ENCODE measurements at places on chromosomes 4 and X. TPM values are rescaled to one million over a fixed set of nuclear protein-coding genes. Genes with fewer than 3 reads are reported as not detected.
A peak's percentile ranks its signal among the peaks of the same experiment; 100 is the strongest.

GRCh38 chr4:163816494-163816893 lies 322.0 kb downstream of the TMA16 start:
- no peak overlapping the region for H3K27ac ChIP-seq
- H3K36me3 ChIP-seq: no peaks in the 10 kb centered on the region
- H3K27me3 ChIP-seq: no peaks in the 10 kb centered on the region
- no peak overlapping the region for H3K4me3 ChIP-seq
- no peak for DNase-seq

DNA sequence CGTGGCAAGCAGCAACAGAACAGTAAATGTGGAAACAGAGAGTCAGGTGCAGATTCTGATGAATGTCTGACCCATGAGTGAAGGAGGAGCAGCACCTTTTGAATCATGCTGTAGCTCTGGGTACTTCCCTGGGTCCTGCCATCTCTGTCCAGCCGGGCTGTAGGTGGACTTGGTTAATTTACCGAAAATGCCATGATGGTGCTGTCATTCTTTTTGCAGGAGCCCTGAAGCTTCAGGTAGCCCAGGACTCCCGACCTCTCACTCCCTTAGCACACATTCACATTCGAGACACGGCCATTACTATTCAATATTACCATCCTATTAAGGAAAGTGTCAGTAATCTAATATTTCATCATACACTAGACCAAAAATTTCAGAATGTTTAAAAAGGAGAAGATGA lies 320.9 kb downstream of the STK32B start:
- no peaks in the 10 kb centered on the region for H3K4me1 ChIP-seq
- no peak overlapping the region for H3K4me3 ChIP-seq
- no peak overlapping the region for H3K27ac ChIP-seq
- no peaks in the 10 kb centered on the region for H3K27me3 ChIP-seq

CT45A5 gene
- total RNA-seq: not detected

DNA sequence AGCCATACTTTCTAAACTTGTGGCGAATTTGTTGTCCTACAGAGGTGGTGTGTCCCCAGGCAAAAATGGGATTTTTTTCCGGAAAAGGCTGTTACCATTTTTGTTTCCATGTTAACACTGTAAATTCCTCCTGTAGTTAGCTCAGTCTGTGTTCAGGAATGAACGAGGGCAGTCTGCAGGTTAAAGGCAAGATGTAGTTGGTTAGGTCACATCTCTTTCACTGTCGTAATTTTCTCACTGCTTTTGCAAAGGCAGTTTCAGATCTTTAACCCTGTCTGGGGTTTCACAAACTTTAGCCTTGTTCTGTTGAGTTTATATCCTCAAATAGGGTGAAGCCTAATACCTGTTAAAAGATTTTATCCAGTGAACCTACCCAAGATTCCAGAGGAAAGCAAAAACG lies 50.5 kb upstream of the PUDP start:
- no peak overlapping the region for H3K27ac ChIP-seq
- H3K36me3 ChIP-seq: no peaks in the 10 kb centered on the region
- no peaks in the 10 kb centered on the region for H3K4me1 ChIP-seq
- H3K27me3 ChIP-seq: no peaks in the 10 kb centered on the region

- no peak for DNase-seq
- H3K27me3 ChIP-seq: no peaks in the 10 kb centered on the region
- H3K27ac ChIP-seq: no peak overlapping the region
- no peak overlapping the region for H3K4me3 ChIP-seq
- no peaks in the 10 kb centered on the region for H3K36me3 ChIP-seq
- H3K4me1 ChIP-seq: no peaks in the 10 kb centered on the region
Observed at GRCh38 chr4:41799126-41799525, 50.6 kb upstream of the PHOX2B start.

DNA sequence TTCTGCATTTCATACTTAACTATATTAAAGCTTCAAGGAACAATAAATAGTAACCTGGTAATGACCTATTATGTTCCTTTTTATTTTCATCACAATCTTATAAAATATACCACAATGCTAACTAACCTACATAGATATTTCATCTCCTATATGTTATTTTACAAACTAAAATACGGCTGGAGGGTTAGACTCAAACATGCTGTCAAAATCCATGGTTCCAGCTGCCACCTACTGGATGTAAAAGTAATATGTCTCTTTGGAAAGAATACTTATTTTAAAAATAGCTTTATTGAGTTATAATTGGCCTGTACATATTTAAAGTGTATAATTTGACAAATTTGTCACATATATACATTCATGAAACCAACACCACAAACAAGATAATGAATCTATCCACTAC lies 15.0 kb downstream of the RGN start:
- no peaks in the 10 kb centered on the region for H3K4me1 ChIP-seq
- DNase-seq: no peak
- no peaks in the 10 kb centered on the region for H3K36me3 ChIP-seq
- no peak overlapping the region for H3K4me3 ChIP-seq
- no peak overlapping the region for H3K27ac ChIP-seq

TENM3 gene
- 3.3 TPM for total RNA-seq

TMEM154 gene
- total RNA-seq: 1.1 TPM

- H3K4me3 ChIP-seq: no peak overlapping the region
- DNase-seq: no peak
- H3K4me1 ChIP-seq: peaks cover 50% of the 10 kb centered on the region
- no peak overlapping the region for H3K27ac ChIP-seq
- H3K36me3 ChIP-seq: no peaks in the 10 kb centered on the region
Observed at GRCh38 chr4:106318511-106318910, 2.2 kb downstream of the AIMP1 start.

- no peaks in the 10 kb centered on the region for H3K36me3 ChIP-seq
- DNase-seq: no peak
- no peaks in the 10 kb centered on the region for H3K4me1 ChIP-seq
- no peak overlapping the region for H3K27ac ChIP-seq
- H3K27me3 ChIP-seq: no peaks in the 10 kb centered on the region
Observed at GRCh38 chr4:150104404-150105027, 26.3 kb downstream of the DCLK2 start.

KCTD8 gene
- total RNA-seq: 0.13 TPM

GRCh38 chr4:5650040-5650439 lies 58.3 kb downstream of the EVC2 start:
- H3K4me3 ChIP-seq: no peak overlapping the region
- no peaks in the 10 kb centered on the region for H3K4me1 ChIP-seq
- no peaks in the 10 kb centered on the region for H3K27me3 ChIP-seq

GAGE12F gene
- total RNA-seq: not detected

GLOD5 gene
- not detected for total RNA-seq

MAGED2 gene
- 85.6 TPM for total RNA-seq

- H3K27ac ChIP-seq: no peak overlapping the region
- H3K36me3 ChIP-seq: no peaks in the 10 kb centered on the region
- H3K27me3 ChIP-seq: no peaks in the 10 kb centered on the region
- no peak overlapping the region for H3K4me3 ChIP-seq
- no peaks in the 10 kb centered on the region for H3K4me1 ChIP-seq
- no peak for DNase-seq
Observed at GRCh38 chr4:75904076-75904475, 1.8 kb upstream of the PPEF2 start.

CTSO gene
- total RNA-seq: 7.6 TPM

SH3RF1 gene
- 11.7 TPM for total RNA-seq

PCDH11X gene
- 0.24 TPM for total RNA-seq

- DNase-seq: no peak
- no peaks in the 10 kb centered on the region for H3K36me3 ChIP-seq
- no peak overlapping the region for H3K4me3 ChIP-seq
- H3K27ac ChIP-seq: no peak overlapping the region
Observed at GRCh38 chr4:5956285-5957021, 61.8 kb downstream of the C4orf50 start.

ZNF157 gene
- total RNA-seq: not detected

TTC29 gene
- not detected for total RNA-seq

GRCh38 chrX:125681507-125681906 lies 361.8 kb downstream of the TEX13C start:
- no peak overlapping the region for H3K4me3 ChIP-seq
- H3K27me3 ChIP-seq: no peaks in the 10 kb centered on the region
- no peaks in the 10 kb centered on the region for H3K4me1 ChIP-seq
- no peak overlapping the region for H3K27ac ChIP-seq
- H3K36me3 ChIP-seq: no peaks in the 10 kb centered on the region

LRP2BP gene
- total RNA-seq: 1.6 TPM

- H3K4me3 ChIP-seq: no peak overlapping the region
- DNase-seq: no peak
- no peaks in the 10 kb centered on the region for H3K4me1 ChIP-seq
- H3K27me3 ChIP-seq: no peaks in the 10 kb centered on the region
- H3K36me3 ChIP-seq: no peaks in the 10 kb centered on the region
Observed at GRCh38 chrX:139844163-139844562, 88.7 kb downstream of the ATP11C start.

TFE3 gene
- 16.4 TPM for total RNA-seq

- no peaks in the 10 kb centered on the region for H3K4me1 ChIP-seq
- no peak overlapping the region for H3K27ac ChIP-seq
- no peaks in the 10 kb centered on the region for H3K36me3 ChIP-seq
Observed at GRCh38 chrX:119062750-119063374, 9.9 kb upstream of the CT47C1 start.

GRCh38 chrX:150870487-150871340 lies 27.8 kb downstream of the CD99L2 start:
- H3K4me3 ChIP-seq: no peak overlapping the region
- no peaks in the 10 kb centered on the region for H3K36me3 ChIP-seq
- DNase-seq: peak; percentile 3
- H3K27ac ChIP-seq: peak overlapping the region; percentile 49
- no peaks in the 10 kb centered on the region for H3K27me3 ChIP-seq

NEXMIF gene
- 0.17 TPM for total RNA-seq

GRCh38 chrX:154476821-154477220 lies 2.3 kb downstream of the LAGE3 start:
- no peak overlapping the region for H3K4me3 ChIP-seq
- H3K36me3 ChIP-seq: no peaks in the 10 kb centered on the region
- no peak for DNase-seq
- H3K4me1 ChIP-seq: peaks cover 5% of the 10 kb centered on the region
- no peak overlapping the region for H3K27ac ChIP-seq

DNA sequence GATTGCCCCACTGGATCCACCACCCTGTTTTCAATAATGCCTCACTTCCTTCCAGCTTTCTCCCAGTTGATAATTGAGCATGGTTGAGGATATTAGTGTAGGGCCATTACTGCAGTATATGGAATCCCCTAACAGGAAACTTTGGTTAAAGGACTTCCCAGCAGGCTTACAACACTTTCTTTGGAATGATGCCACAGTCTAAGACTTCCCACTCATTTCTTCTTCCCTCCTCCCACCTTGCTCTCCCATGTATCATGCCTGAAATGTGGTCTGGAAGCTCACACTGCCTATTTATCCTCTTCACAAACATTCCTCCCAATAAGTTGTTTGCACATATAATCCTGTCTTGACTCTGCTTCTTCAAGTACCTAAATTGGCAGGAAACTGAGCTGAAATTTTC lies 863.3 kb downstream of the CENPC start:
- no peaks in the 10 kb centered on the region for H3K4me1 ChIP-seq
- H3K27me3 ChIP-seq: no peaks in the 10 kb centered on the region

GRCh38 chr4:141654098-141654497 lies 17.7 kb downstream of the IL15 start:
- H3K27ac ChIP-seq: peak overlapping the region; percentile 13
- H3K36me3 ChIP-seq: no peaks in the 10 kb centered on the region
- no peak overlapping the region for H3K4me3 ChIP-seq
- no peaks in the 10 kb centered on the region for H3K27me3 ChIP-seq
- DNase-seq: peak; percentile 66

- no peaks in the 10 kb centered on the region for H3K4me1 ChIP-seq
- no peak overlapping the region for H3K4me3 ChIP-seq
- no peak for DNase-seq
- H3K36me3 ChIP-seq: no peaks in the 10 kb centered on the region
- no peak overlapping the region for H3K27ac ChIP-seq
Observed at GRCh38 chrX:15960237-15960636, 105.6 kb upstream of the AP1S2 start.

GRCh38 chrX:54509400-54509799 lies 13.4 kb upstream of the FGD1 start:
- no peak overlapping the region for H3K4me3 ChIP-seq
- H3K27ac ChIP-seq: no peak overlapping the region
- no peaks in the 10 kb centered on the region for H3K36me3 ChIP-seq
- peaks cover 7% of the 10 kb centered on the region for H3K27me3 ChIP-seq

- H3K4me1 ChIP-seq: no peaks in the 10 kb centered on the region
- no peaks in the 10 kb centered on the region for H3K36me3 ChIP-seq
- no peaks in the 10 kb centered on the region for H3K27me3 ChIP-seq
Observed at GRCh38 chr4:90515191-90515590, 388.0 kb downstream of the CCSER1 start.

RPA4 gene
- total RNA-seq: 0.21 TPM

DNA sequence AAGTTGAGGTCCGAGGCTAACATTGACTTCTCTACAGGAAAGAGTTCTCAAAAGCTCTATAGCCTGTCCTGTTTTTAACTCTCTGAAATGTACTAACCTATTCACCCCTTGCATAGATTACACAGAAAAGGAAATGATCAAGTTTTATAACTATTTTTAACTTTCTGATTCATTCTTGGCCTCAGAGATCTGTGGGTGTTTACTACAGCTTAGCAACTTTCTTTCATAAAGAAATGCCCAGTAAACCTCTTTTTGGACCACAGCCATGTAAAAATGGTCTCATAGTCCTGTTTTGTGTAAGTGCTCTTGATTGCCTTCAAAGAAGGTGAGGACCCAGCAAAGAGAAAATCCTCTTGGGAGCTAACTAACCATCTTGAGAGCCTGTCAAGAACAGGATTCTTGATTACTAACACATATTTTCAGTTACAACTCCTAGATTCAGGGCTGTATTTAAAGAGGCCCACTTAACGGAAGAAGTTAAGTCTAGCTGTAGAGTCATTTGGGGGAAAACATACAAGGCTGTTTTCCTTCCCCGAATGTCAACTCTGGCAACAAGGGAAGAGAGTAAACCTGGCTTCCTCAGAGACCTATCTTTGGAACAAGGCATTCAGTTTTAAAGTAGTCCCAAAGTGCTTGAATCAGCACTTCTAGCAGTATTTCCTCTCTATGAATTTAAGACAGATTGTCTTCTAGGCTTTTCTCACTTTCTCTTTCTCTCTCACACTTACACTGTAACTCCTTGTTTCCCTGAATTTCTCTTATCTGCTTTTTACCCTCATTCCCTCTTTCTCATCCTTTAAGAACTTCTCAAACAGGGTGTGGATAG lies 78.2 kb downstream of the IL21 start:
- no peaks in the 10 kb centered on the region for H3K36me3 ChIP-seq
- no peak for DNase-seq
- no peak overlapping the region for H3K27ac ChIP-seq
- no peaks in the 10 kb centered on the region for H3K4me1 ChIP-seq
- H3K27me3 ChIP-seq: no peaks in the 10 kb centered on the region

DNA sequence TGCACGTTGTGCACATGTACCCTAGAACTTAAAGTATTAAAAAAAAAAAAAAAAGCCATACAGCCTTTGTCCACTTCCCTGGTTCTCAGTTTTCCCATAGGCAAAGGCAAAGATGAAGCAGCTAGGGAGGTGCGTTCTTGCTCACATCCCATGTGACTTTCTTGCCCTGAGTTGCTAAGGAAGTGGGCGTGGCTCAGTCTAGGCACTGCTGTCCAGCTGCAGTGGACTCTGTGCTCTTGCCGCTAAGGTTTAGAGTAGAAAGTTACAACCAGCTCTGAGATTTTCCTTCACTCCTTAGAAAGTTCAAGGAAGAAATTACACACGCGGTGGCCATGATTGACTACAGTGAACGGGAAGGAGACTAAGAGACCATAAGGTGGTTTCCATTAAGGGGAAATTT lies 144.7 kb downstream of the NAA11 start:
- no peaks in the 10 kb centered on the region for H3K4me1 ChIP-seq
- no peaks in the 10 kb centered on the region for H3K36me3 ChIP-seq
- no peak for DNase-seq
- H3K4me3 ChIP-seq: no peak overlapping the region
- H3K27ac ChIP-seq: no peak overlapping the region

Measured in heart right ventricle (tissue), 16 donors.